ENCODE measurements at places on chromosomes 2 and 18. TPM values are rescaled to one million over a fixed set of nuclear protein-coding genes. Genes with fewer than 3 reads are reported as not detected.

The SLC14A1 gene
- 4.7 TPM for polyA plus RNA-seq

The RAB6C gene
- 0.58 TPM for polyA plus RNA-seq

The MYOM1 gene
- 7.9 TPM for polyA plus RNA-seq

The IL1RL1 gene
- polyA plus RNA-seq, result 1.3 TPM

The FRZB gene
- polyA plus RNA-seq, result 14.5 TPM

The LYG1 gene
- 2.7 TPM for polyA plus RNA-seq

- no peak for DNase-seq
These were observed 18.8 kb downstream of the TUBB6 start for GRCh38 chr18:12326711-12327460.

DNA sequence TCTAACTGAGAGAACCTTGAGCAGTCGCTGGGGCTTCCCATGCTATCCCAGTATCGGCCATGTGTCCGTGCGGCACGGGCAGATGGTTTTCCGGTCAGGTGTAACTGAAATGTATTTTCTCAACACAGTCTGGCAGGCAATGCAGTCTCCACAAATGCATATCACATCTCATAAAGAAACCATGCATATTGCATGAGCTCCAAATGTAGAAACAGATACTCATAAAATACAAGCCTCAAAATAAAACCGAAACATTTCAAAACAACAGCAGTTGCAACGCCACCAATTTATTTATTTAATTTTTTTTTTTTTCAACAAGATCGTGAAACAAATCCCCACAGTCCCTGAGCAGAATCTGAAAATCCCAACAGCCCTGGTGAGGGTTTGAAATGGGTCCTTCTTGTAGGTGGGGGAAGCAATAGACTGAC lies 299.4 kb downstream of the LPIN1 start:
- DNase-seq, result no peak

DNA sequence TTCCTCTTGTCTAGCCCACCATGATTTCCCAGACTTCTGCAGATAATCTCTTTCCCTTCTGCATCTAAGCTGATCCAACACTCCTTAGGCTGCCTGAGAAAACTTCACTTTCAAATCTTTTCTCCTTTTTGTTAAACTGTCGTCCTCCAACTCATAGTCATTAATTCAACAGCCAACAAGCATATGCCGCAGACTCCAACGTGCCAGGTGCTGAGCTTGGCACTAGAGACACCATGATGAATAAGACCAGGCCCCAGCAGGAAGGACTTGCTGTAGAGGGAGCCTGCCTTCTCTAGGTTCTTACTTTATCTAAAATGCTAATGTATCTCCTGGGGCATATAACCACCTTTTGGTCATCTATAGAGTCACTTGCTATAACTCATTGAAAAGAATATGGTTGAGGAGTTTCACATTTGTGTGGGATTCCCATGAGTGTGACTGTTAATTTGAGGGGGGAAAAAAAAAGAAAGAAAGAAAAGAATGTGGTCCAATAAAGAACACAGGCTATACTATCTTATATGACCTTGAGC lies 51.0 kb downstream of the ANKRD44 start:
- DNase-seq, result no peak

- DNase-seq, result no peak
These were observed 23.7 kb downstream of the SCN1A start for GRCh38 chr2:166104084-166104483.

GRCh38 chr18:58635891-58636290 lies 7.0 kb upstream of the ALPK2 start:
- DNase-seq, result no peak

- DNase-seq, result no peak
These were observed 1.3 kb downstream of the CTDP1 start for GRCh38 chr18:79680891-79681339.

GRCh38 chr2:152716805-152717227 lies 445 bp downstream of the PRPF40A start:
- peak; percentile 37 for DNase-seq

DNA sequence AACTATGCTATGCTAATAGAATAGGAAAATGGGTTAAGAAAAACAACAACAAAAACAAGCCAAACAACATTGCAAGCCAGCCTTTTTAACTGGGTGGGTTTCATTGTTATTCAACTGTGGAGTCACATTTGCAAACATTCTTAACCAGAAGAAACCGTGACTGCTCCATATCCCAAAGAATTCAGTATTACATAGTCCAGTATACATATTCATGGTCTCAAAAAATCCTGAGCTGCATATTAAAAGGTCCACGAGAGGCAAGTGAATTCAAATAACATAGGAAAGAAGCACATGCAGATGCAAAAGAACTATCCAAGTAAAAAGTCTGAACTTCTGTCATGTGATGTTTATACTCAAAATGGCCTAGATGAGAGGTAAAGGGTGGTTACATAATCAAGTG lies 179.1 kb upstream of the ETAA1 start:
- DNase-seq, result no peak

- no peak for DNase-seq
These were observed 45.8 kb upstream of the NFU1 start for GRCh38 chr2:69483024-69483423.

GRCh38 chr2:177675825-177676224 lies 283.3 kb downstream of the AGPS start:
- no peak for DNase-seq

DNA sequence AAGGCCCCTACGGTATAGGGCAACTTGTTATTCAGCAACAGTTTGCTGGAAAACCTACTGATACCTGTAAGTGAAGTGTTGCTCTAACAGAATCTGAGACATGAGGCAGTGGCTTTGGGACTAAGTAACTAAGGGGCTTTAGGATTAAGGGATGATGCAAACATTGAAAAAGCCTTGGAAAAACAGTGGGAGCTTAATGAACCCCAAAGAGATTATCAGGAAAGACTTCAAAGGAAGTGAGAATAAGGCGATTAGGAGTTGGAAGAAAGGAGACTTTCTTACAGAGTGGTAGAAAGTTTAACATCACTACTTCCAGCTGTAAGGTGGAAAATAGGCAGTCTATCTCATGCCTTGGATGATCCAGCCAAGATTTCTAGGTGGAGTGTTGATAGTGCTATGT lies 158.2 kb upstream of the TRIB2 start:
- no peak for DNase-seq

DNA sequence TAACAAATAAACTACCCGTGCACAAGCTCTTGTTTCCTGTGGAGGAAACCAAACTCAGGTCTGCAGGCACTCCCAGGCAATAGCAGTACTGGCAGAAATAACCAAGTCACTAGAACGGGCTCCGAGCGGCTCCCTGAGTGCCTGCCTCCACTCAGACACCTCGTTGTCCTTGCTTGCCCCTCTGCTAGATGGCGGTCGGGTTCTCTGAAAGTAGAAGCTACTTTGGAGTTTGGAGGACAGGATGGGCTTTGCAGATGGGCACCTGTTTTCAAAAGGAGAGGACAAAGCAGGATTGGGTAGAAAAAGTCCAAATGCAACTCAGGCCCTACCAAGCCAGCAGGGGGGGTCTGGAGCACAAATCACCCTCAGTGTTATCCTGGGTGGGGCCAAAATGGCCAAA lies 136.4 kb downstream of the LRRC30 start:
- DNase-seq, result no peak

All from right renal pelvis (tissue), 4 donors.